Activated CD8-positive, alpha-beta memory T cell treated with anti-CD3 and anti-CD28 coated beads, Interleukin-2, amount 50 U/mL, for 48 hours (primary cell): ENCODE measurements at places on chromosomes 12 and 14.

GRCh38 chr14:71338153-71338552, 430.9 kb downstream of the PCNX1 start:
- no peak for DNase-seq

GRCh38 chr12:40078266-40078665, 27.6 kb downstream of the SLC2A13 start:
- DNase-seq, result no peak

- DNase-seq, result no peak
Measured at GRCh38 chr12:51921017-51921725, 13.9 kb downstream of the ACVRL1 start.

DNA sequence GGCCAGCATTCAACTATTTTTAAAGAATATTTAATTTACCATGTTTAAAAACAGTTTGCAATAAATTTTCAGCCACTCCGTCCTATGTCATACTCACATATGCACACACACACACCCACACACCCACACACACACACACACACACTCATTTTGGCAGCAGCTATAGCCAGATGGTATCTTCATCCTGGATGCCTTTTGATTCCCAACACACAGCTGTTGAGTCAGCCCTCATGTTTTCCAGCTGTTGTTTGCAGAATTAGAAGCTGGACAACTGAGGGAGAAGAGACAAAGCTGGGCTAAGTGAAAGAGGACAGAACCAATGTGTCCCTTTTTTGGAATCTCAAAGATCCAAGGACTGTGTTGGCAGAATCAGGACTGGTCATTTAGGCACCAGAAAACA, 80.0 kb upstream of the EGLN3 start:
- DNase-seq, result no peak

DNA sequence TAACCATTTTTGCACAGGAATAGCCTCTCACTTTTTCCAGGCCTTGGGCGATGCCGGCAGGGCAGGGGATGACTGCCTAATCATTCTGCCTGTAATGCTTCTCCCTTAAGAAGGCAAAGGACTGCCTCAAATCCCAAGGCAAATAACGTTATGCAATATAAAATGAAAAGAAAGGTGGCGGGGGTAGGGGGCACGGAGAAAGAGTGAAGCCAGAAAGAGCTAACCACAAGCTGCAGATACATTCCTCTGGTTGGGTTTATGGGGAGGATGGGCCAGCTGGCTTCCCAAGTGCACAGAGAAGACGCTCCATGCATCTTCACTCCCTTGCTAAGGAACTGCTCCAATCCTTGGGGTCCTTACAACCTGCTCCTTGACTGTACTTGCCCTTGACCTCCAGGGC, 229.5 kb downstream of the FOXN3 start:
- DNase-seq, result peak; percentile 32

DNA sequence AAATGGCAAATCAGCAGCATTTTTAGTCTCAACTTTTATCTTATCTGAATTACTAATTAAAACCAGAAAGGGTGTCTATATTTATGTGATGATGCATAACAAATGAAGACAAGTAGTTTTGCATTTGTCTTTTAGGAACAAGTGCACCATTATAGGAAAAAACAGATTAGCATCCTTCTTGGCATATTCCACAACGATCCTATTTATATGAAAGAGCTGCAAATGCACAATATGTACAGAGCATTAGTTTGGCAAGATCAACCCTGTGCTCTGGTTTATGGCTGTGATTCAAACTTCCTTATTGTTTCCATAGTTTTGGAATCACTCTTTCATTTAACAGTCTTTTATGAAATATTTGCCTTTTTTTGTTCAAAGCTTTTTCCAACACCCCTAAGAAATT, 486.8 kb downstream of the KCNH5 start:
- no peak for DNase-seq

GRCh38 chr12:84929501-84929900, 16.9 kb upstream of the SLC6A15 start:
- no peak for DNase-seq

DNA sequence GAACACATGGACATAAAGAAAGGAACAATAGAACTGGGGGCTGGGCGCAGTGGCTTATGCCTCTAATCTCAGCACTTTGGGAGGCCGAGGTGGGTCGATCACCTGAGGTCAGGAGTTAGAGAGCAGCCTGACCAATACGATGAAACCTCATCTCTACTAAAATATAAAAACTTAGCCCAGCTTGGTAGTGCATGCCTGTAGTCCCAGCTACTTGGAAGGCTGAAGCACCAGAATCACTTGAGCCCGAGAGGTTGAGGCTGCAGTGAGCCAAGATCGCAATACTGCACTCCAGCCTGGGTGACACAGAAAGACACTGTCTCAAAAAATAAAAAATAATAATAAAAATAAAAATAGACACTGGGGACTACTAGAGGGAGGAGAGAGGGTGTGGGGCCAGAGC, 154.5 kb downstream of the SEC23A start:
- DNase-seq, result no peak

GRCh38 chr12:92971859-92972524, 42.9 kb upstream of the EEA1 start:
- DNase-seq, result no peak

DNA sequence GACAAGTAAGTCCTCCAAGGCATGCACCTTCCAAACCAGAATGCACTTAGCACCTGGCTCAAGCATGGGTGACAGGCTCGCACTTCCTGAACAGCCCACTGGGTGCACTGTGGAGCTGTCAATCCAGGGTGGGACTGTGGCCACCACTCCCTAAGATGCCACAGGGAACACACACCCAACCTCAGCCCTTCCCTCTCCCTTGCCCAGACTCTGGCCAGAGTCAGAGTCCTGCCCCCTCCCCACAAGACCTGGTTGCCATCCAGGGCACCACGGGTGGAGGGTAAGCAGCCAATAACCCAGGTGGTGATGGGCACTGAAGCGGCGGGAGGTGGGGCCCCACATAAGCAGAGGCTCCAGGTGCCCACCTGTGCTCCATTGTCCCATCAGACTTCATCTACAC, 160.6 kb downstream of the MYRFL start:
- peak; percentile 54 for DNase-seq

DNA sequence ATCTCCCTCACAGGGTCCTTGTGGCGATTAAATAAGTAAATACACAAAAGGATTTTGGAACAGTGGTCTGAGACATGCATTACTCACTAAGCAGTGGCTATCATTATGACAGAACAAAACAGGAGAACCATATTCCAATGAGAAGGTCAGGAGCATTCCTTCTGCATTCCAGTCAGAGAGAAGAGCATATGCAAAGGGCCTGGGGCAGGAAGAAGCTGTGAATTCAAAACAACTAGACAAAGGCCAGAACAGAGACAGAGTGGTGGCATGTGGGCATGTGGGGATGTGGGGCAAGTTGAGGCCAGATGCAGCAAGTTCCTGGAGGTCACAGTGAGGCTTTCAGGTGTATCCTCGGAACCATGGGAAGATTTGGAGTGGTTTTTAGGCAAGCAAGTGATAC, 70.1 kb upstream of the VRK1 start:
- DNase-seq, result no peak

- DNase-seq, result no peak
Measured at GRCh38 chr12:93636708-93637107, 40.5 kb upstream of the CRADD start.

DNA sequence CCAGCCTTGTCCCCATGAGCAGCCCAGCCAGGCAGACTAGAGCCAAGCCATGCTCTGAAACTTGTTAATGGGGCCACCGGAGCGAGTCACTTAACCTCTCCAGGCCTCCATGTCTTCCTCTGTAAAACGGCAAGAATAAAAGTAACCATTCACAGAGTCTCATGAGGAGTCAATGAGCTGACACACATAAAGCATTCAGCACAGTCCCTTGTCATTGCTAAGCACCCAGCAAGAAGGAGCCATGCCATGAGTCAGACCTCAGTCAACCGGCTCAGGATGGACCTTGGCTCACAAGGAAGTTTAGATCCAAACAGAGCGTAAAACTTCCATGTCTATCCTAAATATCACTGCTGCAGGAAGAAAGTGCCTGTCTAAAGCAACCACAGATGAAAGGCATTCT, 10.6 kb downstream of the FICD start:
- no peak for DNase-seq

DNA sequence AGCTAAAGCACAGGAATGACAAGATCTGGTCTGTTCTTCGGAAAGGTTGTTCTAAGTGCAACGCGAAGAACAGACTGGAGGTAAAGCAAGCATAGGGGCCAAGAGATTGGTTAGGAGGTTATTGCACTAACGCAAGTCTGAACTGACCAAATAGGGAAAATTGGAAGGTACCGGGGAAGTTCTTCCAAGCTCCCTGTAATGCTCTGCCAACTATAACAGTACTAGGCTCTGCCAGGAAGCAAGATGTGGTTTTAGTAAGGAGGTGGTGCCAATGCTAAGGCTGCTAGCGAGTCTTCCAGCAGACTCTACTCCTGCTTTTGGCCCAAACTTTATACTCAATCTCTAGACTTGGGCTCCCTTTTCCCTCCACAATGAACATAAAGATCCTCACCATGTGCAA, 138.6 kb downstream of the PAWR start:
- no peak for DNase-seq

- DNase-seq, result no peak
Measured at GRCh38 chr12:54598970-54599369, 10.5 kb upstream of the PPP1R1A start.

DNA sequence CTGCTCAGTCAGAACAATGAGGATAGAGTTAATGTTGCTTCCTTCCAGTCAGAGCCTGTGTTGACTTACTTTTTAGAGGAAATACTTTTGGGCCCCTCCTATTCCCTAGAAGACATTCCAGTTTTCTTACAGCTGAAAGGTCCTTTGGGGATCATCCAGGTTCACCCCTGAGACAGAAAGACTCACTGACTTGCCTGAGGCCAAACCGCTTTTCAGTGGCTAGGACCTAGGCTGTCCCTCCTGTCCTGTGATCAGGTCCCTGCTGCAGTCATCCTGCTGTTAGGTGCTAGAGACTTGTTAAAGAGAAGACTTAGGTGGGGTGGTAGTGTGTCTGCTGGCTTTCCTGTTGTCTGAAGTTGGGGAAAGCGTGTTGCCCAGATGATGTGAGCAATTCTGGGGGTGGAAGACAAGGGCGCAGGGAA, 39.6 kb downstream of the SUSD6 start:
- DNase-seq, result no peak

DNA sequence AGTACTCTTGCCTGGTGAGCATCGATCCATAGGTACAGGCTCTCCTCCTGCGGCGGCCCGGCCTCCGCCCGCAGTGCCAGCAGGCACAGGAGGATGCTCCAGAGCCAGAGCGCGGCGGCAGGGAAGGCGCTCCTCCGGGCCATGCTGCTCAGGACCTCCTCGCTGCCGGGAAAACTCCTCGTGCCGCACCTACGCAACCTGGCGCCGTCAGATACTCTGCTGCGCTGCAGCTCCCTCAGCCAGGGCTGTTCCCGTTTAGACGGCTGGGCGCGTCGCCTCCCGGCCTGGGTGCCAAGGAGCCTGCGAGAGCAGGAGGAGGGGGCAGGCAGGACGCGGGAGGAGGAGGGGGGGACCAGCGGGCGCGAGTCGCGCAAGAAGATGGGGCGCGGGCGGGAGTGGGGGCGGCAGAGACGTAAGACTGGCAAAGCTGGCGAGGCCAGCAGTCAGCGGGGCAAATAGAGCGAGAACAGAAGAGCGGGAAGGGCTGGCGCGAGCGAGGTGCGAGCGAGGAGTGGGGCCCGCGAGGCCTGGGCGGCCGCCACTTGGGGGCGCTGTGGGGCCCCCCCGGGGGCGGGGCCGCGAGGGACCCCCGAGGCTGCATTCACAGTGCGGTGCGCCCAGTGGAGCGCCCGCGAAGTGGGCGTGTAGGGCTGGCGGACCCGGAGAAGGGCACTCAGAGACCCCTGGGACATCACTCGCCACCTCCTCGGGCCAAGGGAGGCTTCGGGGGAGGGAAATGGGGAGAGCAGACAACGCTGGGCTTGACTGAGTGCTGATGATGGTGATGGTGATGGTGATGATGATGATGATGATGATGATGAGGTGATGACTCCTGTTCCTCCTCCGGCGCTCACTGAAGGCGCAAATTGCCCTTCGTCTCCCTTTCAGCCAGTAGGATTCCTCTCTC, at the start of gene WIF1:
WIF1 (minus strand) TSS at position 257 of the 907 bp plus-strand sequence; CDS start at position 143, 114 bp downstream.
- DNase-seq, result peak; percentile 74

DNA sequence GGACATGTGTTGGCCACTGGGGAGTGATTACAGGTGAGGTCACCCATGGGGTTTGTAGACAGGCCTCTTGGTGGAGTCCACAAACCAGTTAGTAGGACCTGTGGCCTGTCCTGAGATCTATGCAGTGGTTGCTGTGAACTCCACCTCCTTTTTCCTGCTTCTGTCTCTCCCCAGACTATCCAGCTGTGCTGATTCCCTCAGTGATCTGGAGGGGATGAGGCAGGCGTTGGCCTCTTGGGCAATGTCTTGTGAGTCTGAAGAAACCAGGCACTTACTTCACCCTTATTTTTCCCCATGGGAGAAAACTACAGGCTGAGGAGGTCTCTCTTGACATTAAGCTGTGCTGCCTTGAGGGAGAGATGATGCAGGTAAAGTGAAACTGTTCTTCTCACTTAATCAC, 257.2 kb upstream of the PRICKLE1 start:
- no peak for DNase-seq

GRCh38 chr12:92064422-92064821, 81.2 kb downstream of the BTG1 start:
- no peak for DNase-seq

DNA sequence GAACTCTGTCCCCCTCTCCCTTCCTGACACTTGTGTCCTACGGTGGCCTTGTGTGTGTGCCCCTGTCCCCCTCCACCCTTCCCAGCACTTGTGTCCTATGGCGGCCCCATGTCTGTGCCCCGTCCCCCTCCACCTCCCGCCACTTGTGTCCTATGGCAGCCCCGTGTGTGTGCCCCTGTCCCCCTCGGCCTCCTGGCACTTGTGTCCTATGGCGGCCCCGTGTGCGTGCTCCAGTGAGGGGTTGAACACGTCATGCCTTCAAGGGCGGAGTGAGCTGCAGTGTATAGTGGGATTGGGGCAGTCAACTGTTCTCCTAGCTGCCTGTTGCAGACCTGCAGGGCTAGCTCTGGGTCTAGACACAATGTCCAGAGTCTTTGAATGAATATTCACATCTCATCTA, 108.7 kb downstream of the GLT1D1 start:
- no peak for DNase-seq

DNA sequence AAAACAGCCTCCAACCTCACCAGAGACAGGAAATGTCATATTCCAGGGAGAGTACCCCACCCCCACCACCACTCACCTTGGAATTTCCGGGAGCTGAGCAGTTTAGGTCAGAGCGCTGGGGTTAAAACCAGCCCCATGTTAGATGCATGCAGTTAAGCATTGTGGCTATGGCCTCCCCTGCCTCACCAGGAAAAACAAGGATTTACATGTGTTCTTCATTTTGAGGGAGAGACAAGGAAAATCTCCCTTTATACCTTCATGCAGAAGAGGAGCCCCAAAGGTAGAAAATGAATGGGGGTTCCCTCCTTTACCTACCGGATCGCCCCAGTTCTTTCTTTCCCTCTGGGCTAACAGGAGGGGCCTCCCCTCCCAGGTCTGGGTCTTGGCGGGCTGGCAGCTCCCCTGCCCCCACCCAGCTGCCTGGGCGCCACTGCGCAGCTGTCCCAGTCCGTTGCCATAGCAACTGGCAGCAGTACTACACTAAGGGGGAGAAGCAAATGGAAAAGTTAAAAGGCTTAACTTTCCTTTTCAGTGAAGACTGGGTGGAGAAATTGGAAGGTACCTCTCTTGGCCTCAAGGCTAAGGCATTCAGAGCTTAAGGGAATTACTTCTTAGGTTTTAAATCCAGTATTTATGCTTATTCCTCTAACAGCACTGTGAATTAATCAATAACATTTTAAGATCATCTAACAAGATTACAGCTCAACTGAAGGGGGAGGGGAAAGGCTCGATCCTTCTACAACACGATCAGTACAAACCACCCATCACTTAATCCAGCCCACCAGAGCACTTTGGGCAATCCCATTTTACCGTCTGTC, 20.5 kb downstream of the CBX5 start:
- peak; percentile 69 for DNase-seq

GRCh38 chr14:104644656-104645378, 40.2 kb upstream of the TMEM179 start:
- DNase-seq, result no peak
